ENCODE measurements at places on chromosomes 12 and 14. TPM values are rescaled to one million over a fixed set of nuclear protein-coding genes. Genes with fewer than 3 reads are reported as not detected.

DNA sequence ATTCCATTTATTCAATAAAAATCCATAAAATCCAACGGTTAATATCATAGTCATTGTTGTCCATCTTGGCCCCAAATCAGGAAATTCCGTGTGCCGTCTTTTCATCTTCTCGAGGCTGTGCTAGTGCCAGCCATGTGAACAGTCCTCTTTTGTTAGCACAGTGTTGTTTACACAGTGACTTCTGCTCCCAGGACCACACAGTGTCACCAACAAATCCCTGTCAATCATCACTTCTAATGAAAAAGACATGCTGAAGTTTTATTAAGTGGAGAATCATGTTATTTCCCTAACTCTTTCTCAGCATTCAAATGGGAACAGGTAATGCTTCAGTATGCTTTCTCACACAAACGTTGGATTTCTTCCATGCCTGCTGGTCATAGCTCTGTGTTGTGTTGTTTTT lies 1.9 kb upstream of the SLCO1A2 start:
- no peaks in the 10 kb centered on the region for H3K4me1 ChIP-seq
- H3K27me3 ChIP-seq, result peaks cover 4% of the 10 kb centered on the region
- DNase-seq, result no peak

KIF21A gene
- 21.4 TPM for total RNA-seq

- no peak for DNase-seq
- H3K27ac ChIP-seq, result no peak overlapping the region
These were observed 126.3 kb downstream of the MGST1 start for GRCh38 chr12:16473610-16474326.

DNA sequence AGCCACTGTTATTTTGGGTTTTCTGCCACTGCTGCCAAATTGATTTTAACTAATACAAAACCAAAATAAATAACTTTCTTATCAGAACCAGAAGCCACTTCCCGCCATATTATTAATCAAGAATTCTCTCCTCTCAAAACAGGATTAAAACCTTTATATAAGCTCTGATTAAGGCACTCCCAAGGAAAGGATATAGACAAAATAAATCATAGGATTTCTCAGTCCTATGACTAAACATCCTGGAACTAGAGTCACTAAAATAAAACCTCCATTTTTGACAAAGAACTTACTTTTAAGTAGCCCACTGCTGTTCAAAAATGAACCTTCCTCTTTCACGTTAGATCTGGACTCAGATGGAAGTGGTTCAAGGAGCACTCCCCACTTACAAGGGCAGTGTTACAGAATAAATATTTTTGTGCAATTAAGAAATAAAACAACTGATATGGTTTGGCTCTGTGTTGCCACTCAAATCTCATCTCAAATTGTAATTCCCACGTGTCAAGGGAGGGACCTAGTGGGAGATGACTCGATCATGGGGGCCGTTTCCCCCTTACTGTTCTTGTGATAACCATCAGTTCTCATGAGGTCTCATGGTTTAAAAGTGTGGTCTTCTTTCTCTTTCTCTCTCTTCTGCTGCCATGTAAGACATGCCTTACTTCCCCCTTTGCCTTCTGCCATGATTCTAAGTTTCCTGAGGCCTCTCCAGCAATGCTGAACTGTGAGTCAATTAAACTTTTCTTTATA lies 26.4 kb downstream of the GXYLT1 start:
- no peaks in the 10 kb centered on the region for H3K27me3 ChIP-seq
- no peak overlapping the region for H3K4me3 ChIP-seq
- H3K4me1 ChIP-seq, result peaks cover 5% of the 10 kb centered on the region
- no peak for DNase-seq
- H3K36me3 ChIP-seq, result peaks cover 40% of the 10 kb centered on the region

DNA sequence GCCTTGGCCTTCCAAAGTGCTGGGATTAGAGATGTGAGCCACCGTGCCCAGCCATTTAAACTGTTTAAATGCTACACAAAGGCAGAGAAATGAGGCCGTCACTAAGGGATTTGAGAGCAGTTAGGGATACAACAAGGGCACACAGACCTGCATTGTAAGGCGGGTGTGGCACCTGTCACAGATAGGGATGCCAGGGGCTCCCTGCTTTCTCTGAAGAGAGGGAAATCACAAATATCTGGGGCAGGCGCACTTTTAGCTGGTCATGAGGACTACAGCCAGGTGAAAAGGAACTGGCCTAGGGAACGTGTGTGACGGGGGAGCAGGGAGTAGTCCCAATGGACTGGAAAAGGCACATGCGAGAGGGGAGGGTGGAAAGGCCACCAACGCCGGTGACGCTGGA lies 9.7 kb downstream of the SSH1 start:
- H3K4me3 ChIP-seq, result no peak overlapping the region
- H3K36me3 ChIP-seq, result peaks cover 13% of the 10 kb centered on the region
- DNase-seq, result no peak
- H3K4me1 ChIP-seq, result peaks cover 2% of the 10 kb centered on the region

MMAB gene
- total RNA-seq, result 31.8 TPM

Measured in activated naive CD8-positive, alpha-beta T cell treated with anti-CD3 and anti-CD28 coated beads, Interleukin-2, amount 10 ng/mL, durations not matched to agents 7 days and 5 days (primary cell).